ENCODE measurements at places on chromosomes 13 and 19.

GRCh38 chr19:43779147-43779819 lies 1.5 kb downstream of the KCNN4 start:
- no peak for DNase-seq

GRCh38 chr13:72805676-72806346 lies 23.9 kb downstream of the PIBF1 start:
- no peak for DNase-seq

DNA sequence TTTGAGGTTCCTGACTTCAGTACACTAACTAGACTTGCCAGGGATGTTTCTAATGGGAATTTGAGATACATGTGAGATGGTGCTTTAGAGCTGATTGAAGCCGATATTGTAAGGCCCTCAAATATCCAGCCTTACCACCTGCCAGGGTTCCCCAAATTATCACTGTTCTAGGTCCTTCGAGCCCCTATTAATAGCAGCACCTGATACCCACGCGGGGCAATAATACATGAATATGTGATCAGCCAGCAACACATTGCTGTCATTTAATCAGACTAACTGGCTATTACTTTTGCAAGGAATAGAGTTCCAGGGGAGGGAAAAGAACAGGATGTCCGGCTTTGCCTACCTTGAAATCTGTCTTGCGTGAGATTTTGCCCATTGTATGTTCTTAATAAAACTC lies 5.1 kb downstream of the RGCC start:
- DNase-seq = no peak

DNA sequence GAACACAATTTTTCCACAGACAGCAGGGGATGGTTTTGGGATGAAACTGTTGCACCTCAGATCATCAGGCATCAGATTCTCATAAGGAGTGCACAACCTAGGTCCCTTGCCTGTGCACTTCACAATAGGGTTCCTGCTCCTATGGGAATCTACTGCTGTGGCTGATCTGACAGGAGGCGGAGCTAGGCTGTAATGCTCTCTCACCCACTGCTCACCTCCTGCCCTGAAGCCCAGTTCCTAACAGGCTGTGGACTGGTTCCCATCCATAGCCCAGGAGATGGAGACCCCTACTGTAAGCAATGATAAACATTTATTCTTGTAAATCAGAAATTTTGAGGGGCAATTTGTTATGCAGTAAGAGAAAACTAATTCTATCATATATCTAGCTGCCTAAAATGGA lies 1234.7 kb downstream of the SLITRK1 start:
- no peak for DNase-seq

DNA sequence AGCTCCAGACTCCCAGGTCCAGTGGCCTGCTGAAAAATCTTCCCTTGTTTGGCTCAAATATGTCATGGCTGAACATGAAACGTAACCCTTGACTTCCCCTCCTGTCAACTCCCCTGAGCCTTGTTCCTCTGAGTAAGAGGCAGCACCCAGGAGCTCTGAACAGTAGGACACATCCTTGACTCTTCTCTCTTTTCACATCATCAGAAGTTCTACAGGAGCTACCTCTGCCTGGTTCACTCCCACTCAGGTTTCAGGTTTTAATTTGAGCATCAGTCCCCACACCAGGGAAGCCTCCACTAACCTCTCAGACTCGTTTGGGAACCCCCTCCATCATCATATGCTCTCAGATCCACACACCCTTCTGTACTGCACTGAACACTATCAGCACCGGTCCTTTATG lies 30.3 kb downstream of the ZNF823 start:
- DNase-seq = no peak

Measured in smooth muscle cell of the brain vasculature (primary cell).